Purkinje cell (primary cell): ENCODE measurements at places on chromosomes 11 and 22. TPM values are rescaled to one million over a fixed set of nuclear protein-coding genes. Genes with fewer than 3 reads are reported as not detected.

Gene MMP12
- not detected in 2 replicates for polyA plus RNA-seq

Gene LMNTD2
- not detected in 2 replicates for polyA plus RNA-seq

Gene DGCR6
- 6.5 and 8.0 TPM in 2 replicates for polyA plus RNA-seq

Gene DDIAS
- 2.5 TPM in 1 of 2 replicates, not detected in the other for polyA plus RNA-seq

Gene APLNR
- polyA plus RNA-seq, result not detected in 2 replicates

Gene ANO9
- polyA plus RNA-seq, result not detected in 2 replicates

Gene APOL5
- polyA plus RNA-seq, result not detected in 2 replicates

Gene HTR3B
- polyA plus RNA-seq, result not detected in 2 replicates

Gene FGF3
- not detected in 2 replicates for polyA plus RNA-seq

Gene ATP5MG
- 1,654 and 1,954 TPM in 2 replicates for polyA plus RNA-seq

Gene MS4A13
- polyA plus RNA-seq, result not detected in 2 replicates

Gene SNX32
- polyA plus RNA-seq, result 2.2 and 4.6 TPM in 2 replicates

Gene TMPRSS5
- 2.2 TPM in 1 of 2 replicates, not detected in the other for polyA plus RNA-seq

Gene APOA4
- not detected in 2 replicates for polyA plus RNA-seq

Gene ANO5
- polyA plus RNA-seq, result 4.5 and 8.8 TPM in 2 replicates

Gene LDHAL6A
- 0.15 TPM in 1 of 2 replicates, not detected in the other for polyA plus RNA-seq

Gene SPCS2
- polyA plus RNA-seq, result 470 and 602 TPM in 2 replicates

Gene SERPIND1
- polyA plus RNA-seq, result not detected in 2 replicates

Gene KRTAP5-11
- polyA plus RNA-seq, result 0.81 and 2.2 TPM in 2 replicates

Gene CD6
- polyA plus RNA-seq, result not detected in 2 replicates

Gene MYOD1
- not detected in 2 replicates for polyA plus RNA-seq

Gene MAPK8IP2
- polyA plus RNA-seq, result 5.1 and 5.8 TPM in 2 replicates

Gene OR2AT4
- polyA plus RNA-seq, result not detected in 2 replicates

Gene AGBL2
- 0.28 and 0.75 TPM in 2 replicates for polyA plus RNA-seq

Gene PGA5
- polyA plus RNA-seq, result not detected in 2 replicates

Gene KCNJ1
- 2.6 and 4.3 TPM in 2 replicates for polyA plus RNA-seq

Gene BBOX1
- polyA plus RNA-seq, result 2.6 and 3.7 TPM in 2 replicates

Gene SH3BP1
- 0.77 TPM in 1 of 2 replicates, not detected in the other for polyA plus RNA-seq

Gene UQCR10
- polyA plus RNA-seq, result 1,525 and 1,754 TPM in 2 replicates

Gene DDT
- 73.3 and 78.1 TPM in 2 replicates for polyA plus RNA-seq

Gene LRRC4C
- 16.5 and 23.1 TPM in 2 replicates for polyA plus RNA-seq

Gene KRTAP5-5
- polyA plus RNA-seq, result not detected in 2 replicates

Gene OR4A16
- polyA plus RNA-seq, result not detected in 2 replicates

Gene SSTR3
- polyA plus RNA-seq, result 0.13 TPM in 1 of 2 replicates, not detected in the other
